ENCODE measurements at places on chromosomes 2 and 18.

GRCh38 chr18:34704074-34704473 lies 6.0 kb upstream of the DTNA start:
- no peak for DNase-seq

DNA sequence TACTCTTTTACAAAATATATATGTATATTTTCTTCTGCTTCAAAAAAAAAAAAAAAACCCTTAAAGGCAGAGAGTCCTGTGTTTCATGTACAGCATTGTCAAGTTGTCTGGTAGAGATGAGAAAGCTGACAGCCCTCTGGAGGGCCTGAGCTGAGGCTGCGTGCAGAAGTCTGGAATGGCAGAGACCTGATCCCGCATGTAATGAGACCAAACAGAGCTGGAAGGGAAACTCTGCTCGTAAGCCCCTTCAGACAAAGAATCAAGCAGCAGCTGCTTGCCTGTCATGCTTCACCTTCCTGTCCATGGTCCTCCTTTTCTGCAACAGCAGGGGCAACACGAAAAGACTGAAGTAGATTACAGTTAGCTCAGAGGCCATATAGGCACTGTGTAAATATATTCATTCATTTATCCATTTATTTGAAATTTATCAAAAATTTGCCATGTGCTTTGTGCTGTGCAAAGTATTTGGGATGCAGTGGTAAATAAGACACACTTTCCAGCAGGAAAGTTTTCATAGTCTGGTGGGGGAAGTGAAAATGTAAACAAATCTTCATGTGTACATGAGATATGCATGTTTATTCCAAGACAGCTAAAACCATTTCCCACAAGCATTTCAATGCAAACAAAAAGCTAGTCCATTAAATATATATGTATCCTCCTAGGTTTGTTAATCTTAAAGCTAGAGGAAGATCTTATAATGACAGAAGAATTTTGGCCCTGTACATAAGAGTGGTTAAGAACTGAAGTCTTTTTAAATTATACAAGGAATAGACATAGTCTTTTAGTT lies 912.7 kb downstream of the CPS1 start:
- DNase-seq: no peak

DNA sequence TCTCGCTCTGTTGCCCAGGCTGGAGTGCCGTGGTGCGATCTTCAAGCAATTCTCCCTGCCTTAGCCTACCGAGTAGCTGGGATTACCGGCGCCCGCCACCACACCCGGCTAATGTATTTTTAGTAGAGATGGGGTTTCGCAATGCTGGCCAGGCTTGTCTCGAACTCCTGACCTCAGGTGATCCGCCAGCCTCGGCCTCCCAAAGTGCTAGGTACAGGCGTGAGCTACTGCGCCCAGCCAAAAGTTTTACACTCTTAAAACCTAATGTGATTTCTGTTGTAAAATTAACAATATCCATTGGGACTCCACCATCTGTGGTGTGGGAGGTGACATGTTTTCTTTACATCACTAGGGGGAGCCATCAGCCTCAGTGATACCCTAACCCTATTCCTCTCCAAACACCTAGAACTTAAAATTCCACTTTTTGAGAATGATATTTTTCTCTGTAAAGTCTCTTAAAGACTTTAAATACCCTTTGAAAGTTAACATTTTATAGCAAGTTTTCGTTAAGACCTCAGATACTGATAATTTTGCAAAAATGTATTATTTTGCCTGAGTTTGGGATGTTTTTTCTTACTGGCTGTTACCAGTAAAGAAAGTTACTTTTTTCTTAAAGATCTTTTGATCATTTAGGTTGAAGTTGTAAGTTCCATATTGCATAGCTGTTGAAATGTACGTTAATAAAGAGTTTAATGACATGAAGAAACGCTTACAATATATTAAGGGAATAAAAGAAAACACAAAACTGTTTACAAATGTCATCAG lies 11.6 kb upstream of the EIF2AK2 start:
- peak; percentile 53 for DNase-seq

DNA sequence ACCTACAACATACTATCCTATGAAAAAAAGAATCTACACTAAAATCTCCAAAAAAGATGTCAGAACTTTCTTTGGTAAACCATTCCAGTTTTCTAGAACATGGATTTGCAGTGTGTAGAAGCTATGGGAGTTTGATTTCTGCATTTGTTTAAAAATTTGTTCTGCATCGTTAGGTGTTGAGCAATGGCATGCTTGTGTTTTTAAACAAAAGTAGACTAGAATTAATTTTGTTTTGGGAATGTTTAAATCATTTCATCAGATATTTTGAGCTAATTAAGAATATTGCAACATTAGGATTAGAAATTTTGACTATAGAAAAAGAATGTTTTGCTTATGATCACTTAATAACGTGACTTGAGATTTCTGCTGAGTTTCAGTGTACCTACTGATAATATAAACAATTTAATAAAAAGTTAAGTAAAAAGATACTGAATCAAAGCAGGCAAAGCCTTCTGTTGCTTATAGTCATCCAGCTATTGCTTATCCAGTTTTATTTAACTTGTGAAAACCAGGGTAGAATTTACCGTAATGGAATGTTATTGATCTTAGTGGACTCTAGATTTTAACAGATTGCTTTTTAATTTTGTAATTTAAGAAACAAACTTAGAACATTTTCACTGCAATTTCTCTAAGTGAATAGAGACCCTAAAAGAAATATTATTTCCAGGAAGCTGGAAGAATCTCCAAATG lies 7.2 kb upstream of the TMEM182 start:
- DNase-seq: no peak

DNA sequence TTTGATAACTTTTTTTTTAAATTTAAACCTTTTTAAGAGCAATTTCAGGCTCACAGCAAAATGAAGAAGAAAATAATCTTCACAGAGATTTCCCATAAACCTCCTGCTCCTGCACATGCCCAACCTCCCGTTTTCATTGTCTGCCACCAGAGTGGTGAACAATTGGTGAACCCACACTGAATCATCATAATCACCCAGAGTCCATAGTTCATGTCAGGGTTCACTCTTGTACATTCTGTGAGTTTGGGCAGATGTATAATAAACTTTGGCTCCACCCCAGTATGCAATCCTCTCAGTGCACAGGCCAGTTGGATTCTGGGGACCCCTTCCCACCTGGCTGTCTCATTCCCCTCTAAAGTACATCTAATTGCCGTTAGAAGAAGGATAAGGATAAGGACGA lies 24.4 kb downstream of the C18orf54 start:
- no peak for DNase-seq

DNA sequence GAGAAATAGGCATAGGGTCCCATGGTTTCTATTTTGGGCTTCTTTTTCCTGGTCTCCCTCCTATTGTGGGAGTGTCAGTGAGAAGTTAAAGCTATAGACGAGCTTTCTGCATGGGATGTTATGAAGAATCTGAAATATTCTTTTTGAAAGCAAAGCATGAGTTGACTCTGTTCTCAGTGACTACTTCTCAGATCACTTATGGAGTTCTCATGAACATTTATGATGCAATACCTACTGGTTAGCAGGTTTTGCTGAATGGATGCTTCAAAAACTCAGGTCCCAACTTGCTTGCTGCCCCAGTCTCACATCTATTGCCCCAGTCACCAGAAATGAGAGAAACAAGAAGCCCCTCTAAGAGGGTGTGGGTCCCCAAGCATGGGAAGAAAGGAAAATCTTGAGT lies 365.0 kb downstream of the HRH4 start:
- no peak for DNase-seq

- DNase-seq: no peak
Measured at GRCh38 chr2:240645801-240646175, 20.5 kb downstream of the GPR35 start.

DNA sequence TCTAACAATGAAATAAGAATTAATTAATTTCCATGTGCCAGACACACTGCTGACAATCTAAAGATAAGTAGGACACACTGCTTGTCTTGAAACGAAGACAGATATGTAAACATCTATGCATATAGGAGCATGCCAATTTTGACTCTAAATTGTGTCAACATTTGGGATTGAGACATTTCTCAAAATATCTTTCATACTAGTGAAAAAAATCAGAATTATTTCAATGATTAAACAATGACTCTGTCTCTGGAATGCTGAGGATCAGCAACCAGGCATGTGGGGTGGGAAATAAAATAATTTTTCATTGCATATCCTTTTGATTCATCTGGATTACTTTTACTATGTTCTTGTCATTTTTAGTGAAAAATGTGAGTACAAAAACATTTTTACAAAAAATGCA lies 262.6 kb upstream of the SYT4 start:
- peak; percentile 9 for DNase-seq

DNA sequence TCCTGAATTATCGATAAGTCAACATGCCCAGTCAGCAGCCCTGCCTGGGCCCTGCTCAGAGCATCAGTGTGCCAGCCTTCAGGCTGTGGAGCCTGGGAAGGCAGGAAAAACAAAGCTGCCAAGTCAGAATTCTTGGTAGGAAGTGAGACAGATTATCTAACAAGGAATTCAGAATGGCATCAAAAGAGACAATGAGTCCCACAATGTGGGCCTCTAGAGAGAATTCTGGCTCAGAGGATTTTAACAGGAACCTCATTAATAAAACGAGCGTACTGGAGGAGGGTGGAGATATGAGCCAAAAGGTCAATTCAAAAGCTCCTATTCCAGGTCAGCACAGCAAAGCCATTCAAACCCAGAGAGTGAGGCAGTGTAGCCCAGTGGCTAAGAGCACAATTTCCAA lies 327.6 kb upstream of the MMADHC start:
- DNase-seq: no peak

- DNase-seq: no peak
Measured at GRCh38 chr2:69483696-69484095, 46.5 kb upstream of the NFU1 start.

DNA sequence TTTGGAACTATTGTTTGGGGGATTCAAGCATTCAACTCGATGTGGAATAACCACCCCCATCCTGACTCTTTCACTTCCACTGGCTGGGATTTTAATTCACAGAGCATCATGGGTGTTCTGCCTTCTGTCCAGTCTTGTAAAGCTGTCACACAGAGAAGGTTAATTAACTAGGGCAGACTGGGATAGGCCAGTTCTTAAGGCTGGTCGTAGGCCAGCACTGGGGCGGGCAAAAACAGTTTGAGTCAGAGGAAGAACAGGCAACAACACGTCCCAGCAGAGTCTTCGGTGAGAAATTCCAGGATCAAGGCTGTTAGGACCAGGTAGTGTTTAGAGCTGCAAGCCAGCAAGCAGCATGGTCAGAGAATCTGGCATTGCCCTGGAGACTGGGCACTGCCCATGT lies 4.0 kb upstream of the RNF152 start:
- DNase-seq: peak; percentile 59

GRCh38 chr2:177001334-177001733 lies 211.3 kb upstream of the HNRNPA3 start:
- DNase-seq: no peak

DNA sequence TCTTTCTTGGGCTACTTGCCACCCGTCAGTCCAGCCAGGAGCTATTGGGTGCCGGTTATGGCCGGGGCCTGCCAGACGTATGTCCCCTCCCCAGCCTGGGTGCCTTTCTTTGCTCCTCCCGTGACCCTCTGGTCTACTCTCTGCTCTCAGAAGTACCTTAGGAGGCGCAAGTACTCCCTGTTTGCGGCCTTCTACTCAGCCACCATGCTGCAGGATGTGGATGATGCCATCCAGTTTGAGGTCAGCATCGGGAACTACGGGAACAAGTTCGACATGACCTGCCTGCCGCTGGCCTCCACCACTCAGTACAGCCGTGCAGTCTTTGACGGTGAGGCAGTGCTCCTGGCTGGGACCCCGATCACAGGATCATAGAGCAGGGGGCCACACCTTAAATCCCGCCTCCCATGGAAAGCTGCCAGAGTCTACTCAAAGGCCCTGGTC lies 99.5 kb downstream of the DYSF start:
- DNase-seq: no peak

GRCh38 chr2:229431327-229431954 lies 160.4 kb upstream of the PID1 start:
- peak; percentile 67 for DNase-seq

GRCh38 chr18:49214706-49215105 lies 245.7 kb downstream of the DYM start:
- peak; percentile 17 for DNase-seq

DNA sequence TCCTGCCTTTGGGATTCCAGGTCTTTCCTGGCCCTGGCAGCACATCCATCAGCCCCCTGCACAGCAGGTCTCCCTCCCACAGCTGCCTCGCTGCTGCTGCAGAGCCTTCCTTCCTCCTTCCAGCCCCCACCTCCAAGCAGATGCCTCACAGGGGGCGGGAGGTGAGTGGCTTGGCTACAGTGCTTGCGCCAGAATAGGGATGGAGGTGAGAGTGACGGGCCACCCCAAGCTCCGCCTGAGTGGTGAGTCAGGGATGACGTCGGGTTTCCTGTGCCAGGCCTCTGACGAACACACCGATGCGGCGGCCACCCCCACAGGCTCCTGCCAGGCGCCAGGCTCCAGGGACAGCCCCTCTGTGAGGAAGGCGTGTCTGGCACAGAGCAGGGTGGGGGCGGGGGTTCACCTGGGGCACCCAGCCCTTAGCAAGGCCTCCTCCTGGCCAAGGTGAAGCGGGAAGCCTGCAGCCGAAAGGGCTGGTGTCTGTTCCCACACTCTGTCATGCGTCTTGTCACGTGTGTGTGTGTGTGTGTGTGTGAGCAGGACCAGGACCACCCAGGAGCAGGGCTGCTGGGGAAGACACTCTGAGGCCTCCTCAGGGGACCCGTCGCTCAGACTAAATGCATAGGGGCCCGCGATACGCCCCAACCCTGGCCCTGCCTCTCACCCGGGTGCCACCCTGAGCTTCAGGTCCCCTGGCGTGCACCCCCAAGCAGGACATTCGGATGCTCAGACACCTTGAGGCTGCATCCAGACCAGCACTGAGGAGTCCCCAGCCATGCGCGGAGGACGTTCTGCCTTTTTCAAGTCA lies 3.4 kb upstream of the DUSP2 start:
- peak; percentile 93 for DNase-seq

- no peak for DNase-seq
Measured at GRCh38 chr18:72910045-72910444, 42.3 kb upstream of the NETO1 start.

DNA sequence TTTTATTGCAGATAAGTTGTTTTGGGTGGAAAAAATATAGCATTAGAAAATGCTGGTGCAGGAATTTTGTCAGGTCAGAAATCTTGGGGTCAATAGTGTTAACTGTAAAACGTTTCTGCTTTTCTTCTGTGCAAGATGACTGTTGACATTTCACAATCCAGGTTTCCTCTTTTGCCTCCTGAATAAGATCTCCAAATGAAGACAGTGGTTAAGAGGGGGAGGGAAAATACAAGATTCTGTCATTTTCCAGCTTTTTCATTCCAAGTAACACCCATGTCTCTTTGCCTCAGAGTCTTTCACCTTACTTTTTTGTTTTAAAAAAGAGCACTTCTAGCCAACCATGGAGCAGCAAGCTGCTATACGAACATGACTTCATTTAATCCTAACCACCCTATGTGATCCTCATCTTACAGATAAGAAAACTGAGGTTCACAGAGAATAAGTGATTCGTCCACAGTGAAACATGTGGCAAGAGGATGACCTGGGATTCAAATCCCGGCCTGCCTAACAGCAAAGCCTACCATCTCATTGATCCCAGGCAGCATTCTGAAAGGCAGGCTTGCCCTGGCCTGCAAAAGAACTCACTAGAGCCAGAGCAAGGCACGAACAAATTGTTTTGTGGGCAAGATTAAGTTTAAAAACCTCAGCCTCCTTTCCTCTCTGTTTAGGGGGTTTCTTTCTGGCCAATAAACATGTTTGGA lies 3.0 kb downstream of the PLEK start:
- DNase-seq: peak; percentile 40
